ENCODE measurements at places on chromosomes 13 and 19.

GRCh38 chr19:55208880-55209692 is at the start of gene PTPRH:
TSS of gene PTPRH (minus strand) at chr19:55209501. CDS start at chr19:55209433, 68 bp downstream.
- no peak for DNase-seq

DNA sequence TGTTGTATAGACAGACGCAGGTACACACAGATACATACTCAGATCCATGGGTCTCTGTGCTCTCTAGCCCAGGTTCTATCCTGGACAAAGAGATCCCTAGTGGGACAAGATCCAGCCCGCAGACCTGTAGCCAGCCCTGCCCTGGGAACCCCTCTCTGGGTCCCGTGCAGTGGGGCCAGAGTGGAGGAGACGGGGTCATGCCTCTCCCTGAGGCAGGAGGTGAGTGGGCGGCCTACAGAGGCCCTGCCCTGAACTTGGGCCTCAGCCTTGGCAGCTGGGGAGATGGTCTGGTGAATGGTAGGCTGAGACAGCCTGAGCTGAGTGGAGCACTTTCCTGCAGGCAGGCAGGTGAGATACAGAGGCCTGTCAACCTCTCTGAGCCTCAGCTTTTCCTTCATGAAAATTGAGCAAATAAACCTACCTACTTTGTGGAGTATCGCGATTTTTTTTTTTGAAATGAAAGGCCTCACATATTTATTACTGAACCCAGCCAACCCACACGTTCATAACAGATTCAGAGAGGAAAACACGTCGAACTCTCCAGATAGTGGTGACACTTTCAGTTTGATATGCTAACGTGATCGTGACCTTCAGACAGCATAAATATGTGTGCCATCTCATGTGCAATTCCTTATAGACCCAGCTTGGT is 3.4 kb upstream of the JUND start:
- no peak for DNase-seq

- no peak for DNase-seq
These were observed 42.7 kb downstream of the KDM4B start for GRCh38 chr19:5011476-5012238.

- no peak for DNase-seq
These were observed 12.3 kb upstream of the SOX1 start for GRCh38 chr13:112054616-112055015.

DNA sequence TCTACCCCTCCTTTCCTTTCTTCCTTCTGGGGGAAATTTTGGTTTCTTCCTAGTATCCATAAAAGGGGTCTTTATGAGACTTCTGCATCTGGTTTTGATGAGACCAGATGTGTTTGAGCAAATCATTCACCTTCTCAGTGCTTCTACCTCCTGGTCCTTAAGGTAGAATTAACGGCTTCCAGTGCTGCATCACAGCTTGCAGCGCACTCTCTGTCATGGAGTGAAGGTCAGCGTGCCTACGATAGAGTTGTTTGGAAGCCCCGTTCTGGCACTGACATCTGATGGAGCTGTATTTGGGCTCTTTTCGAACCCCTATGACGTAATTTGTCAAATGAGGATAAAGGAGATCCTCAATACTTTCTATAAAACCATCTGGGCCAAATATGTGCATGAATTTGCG is 164.2 kb downstream of the MTUS2 start:
- DNase-seq: no peak

GRCh38 chr19:41861846-41862245 is 1.8 kb downstream of the RPS19 start:
- no peak for DNase-seq

- no peak for DNase-seq
These were observed 119.0 kb downstream of the MYCBP2 start for GRCh38 chr13:77207943-77208342.

DNA sequence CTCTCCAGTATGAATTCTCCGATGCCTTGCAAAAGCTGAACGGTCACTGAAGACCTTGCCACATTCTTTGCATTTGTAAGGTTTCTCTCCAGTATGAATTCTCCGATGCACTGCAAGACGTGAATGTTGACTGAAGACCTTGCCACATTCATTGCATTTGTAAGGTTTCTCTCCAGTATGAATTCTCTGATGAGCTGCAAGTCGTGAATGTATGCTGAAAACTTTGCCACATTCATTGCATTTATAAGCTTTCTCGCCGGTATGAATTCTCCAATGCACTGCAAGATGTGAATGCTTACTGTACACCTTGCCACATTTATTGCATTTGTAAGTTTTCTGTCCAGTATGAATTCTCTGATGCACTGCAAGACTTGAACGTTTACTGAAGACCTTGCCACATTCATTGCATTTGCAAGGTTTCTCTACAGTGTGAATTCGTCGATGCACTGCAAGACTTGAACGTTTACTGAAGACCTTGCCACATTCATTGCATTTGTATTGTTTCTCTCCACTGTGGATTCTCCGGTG is 20.0 kb upstream of the ZNF841 start:
- DNase-seq: no peak

- no peak for DNase-seq
These were observed 30.9 kb upstream of the SMAD9 start for GRCh38 chr13:36950920-36951319.

DNA sequence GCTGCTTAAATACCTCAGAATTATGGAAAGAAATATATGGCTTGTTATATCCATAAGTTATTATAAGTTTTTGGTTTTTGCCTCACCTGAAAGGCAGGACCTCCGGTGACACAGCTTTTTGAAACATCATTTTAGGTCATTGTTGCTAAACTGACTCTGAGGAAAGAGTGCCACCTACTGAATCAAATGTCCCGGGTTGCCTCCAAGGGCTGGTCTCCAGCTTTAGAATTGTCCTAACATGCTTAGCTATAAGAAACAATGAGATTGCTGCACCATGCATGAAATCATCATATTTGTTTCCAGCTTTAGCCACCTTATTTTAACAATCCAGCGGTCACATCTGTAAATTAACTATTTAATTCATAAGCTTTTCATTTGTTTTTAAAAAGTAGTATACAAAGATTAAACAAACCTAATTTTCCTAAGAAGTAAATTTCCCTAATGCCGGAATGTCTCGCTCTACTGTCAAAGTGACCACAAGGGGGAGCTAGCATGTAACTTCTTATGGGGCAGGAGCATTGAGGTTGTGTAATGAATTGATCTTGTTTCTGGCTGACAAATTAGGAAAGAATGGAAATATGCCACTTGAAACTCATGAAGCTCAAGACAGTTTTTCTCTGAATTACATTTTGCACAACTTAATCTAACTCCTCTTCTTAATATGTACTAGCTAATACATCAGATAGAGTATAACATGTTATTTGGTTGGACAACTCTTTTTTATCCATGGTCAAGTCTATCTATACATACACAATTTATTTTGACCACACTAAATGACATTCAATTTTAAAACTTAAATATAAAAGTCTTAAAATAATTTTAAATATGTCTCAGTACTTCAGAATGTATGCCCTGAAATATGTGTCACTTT is 6.7 kb upstream of the PCDH17 start:
- no peak for DNase-seq

DNA sequence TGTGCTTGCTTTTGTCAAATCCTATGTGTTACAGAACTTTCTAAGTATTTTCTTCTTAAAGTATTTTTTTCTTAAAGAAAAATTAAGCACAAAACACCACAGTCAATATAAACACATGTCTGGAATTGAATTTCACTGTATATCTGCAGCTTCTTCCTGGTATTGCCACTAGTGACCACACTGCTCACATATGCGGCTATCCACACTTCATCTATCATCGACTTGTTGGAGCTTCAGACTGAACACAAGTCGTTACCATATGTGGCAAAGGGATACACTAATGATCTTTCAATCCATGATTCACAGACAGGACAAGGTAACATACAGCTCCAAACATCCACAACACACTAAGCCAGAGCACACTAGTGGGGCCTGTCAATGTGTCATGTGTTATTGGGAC is 498.4 kb upstream of the ARGLU1 start:
- no peak for DNase-seq

GRCh38 chr13:109401307-109401706 is 385.1 kb downstream of the IRS2 start:
- DNase-seq: no peak

DNA sequence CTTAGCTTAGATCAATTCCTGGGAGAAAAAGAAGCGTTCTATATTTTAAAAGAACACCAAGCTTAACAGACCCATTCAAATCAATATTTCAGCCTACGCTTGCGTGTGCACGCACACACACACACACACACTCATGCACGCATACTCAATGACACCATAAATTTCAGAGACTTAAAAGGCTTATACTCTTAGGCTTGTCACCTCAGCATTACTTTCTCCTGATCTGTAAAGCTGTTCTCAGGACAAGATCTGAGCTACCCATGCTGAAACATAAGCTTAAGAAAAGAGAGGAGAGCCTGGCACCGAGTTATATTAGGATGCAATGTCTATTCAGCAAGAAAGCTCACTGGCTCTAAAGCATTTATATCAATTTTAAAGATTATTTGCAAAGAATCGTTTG is 368.5 kb downstream of the FGF14 start:
- no peak for DNase-seq

- no peak for DNase-seq
These were observed 3.2 kb downstream of the TEX30 start for GRCh38 chr13:102770435-102770834.

DNA sequence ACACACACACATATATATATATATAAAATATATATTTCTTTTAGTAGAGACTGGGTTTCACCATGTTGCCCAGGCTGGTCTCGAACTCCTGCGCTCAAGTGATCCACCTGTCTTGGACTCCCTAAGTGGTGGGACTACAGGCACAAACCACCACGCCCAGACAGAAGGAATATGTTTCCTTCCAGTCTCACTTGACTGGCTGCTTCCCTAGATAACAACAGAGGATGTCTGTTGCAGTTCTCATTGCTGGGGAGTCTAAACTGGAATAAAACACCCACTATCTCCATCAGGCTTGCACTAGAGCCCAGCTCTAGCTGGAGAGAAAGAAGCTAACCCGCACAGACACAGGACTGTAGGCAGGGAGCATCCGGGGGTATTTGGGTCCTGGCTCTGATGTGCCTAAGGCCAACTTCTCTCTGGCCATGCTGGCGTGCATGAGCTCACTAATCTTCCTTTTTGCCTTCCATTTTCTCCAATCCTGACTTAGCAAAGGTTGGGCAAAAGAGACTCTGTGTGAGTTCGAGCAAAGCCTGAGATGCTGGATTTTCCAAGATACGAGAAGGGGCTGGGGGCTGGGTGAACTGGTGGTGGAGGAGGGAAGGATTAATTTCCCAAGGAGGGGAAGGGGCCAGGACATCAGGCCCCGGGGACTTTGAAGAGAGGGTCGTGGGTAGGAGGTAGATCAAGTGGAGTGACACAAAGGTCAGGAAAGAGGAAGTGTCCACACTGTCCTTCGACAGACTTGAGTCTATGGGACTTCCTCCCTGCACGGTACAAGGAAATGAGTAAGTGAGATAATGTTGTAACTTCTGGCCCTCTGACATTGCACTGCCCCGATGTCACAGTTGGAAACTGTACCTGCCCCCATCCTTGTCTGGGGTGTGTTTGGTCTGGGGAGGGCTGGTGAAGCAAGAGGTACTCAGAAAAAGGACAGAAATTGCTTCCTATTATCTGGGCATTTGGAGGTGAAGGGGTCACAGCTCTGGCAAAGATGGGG is 22.5 kb upstream of the ALOX5AP start:
- DNase-seq: no peak

DNA sequence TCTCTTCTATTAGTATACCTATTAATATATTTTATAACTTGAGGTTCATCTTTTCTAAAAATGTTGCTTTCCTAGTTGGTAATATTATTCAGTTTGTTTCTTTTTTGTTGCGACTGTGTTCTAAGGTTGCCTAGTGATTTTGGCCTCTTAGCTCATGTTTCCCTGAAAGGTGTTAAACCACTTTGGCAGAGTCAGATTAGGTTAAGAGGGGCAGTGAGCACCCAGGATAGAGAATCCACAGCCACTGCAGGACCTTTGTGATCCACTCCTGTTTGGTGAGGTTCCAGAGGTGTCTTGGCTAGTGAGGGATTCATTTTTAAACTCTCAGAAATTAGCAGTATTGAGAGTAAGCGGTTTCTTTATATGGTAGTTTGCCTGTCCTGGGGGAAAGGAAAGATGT is 14.9 kb upstream of the GPR18 start:
- DNase-seq: no peak

- DNase-seq: no peak
These were observed 9.1 kb downstream of the CDADC1 start for GRCh38 chr13:49256841-49257240.

- no peak for DNase-seq
These were observed 25.2 kb upstream of the XPO4 start for GRCh38 chr13:20927596-20928257.

DNA sequence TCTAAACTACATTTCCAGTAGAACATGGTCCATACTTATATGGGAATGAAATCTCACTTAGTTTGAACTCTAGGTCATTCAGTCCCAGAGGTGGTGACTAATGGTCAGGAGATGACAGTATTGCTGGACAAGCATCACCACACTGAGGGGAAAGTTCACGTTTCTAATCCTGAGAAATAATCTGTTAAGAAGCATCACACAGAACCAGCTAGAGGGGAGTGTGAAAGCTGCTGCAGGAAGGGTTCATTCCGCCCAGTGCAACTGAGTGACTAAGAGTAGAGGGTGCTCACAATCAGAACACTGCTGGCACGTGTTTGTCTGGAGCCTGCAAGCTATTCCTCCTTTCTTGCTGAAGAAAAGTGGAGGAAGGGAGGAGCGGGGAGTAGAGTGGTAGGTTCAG is 2.7 kb downstream of the COL4A1 start:
- no peak for DNase-seq

DNA sequence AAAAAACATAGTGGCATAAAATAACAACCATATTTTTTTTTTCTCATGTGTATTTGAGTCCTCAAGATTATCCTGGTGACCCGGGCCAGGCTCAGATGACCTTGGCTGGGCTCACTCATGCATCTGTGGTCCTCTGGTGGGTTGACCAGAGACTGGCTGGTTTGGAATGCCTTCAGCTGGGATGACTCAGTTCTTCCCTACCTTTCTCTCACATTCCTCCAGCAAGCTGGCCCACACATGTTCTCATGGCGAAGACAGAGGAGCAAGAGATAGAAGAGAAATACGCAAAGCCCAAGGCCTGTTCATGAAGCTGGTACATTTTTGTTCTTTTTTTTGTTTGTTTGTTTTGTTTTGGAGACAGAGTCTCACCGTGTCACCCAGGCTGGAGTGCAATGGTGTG is 14.3 kb upstream of the ZNF541 start:
- no peak for DNase-seq
